ENCODE measurements at places on chromosomes 4 and X.

DNA sequence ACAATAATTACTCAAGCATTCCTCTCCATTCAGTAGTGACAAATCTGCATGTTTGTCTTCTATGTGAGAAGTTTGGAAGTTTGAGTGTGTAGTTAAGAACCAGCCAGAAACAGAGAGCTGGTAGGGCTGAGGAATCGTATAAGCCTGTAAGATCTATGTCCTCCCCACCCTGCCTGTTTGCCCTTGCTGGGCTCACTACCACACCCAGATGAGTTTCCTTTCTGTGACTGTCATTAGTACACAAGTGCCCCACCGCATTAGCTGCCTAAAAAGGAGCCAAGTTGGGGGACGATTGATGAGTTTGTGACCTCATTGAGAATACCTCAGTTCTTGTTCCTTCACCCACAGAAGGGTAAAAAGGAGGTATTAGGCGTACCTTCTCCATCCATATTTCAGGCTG lies 28.3 kb downstream of the DOCK11 start:
- DNase-seq, result no peak

DNA sequence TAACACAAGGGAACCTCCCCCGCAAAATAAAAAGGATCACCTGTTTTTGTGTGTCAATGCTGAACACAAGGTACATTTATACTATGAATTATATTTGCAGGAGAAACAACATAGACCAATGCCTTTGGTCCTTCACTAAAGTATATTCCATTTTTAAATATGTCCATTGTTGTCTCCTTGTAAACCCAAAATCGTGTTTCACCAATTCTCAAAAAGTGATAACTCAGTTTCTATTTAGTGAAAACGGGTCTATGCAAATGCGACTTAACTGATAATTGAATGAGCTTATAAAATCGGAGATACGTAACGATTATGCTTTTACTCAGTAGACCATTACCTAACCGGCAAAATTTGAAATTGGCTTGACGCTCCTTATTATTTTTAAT lies 2.1 kb downstream of the BRWD3 start:
- peak; percentile 0 for DNase-seq

- DNase-seq, result peak; percentile 98
Measured at GRCh38 chr4:1043651-1044468, 32.4 kb downstream of the FGFRL1 start.

GRCh38 chrX:119406776-119407175 lies 7.6 kb downstream of the SLC25A43 start:
- no peak for DNase-seq

- no peak for DNase-seq
Measured at GRCh38 chr4:109378076-109378475, 55.5 kb upstream of the SEC24B start.

GRCh38 chrX:33087411-33087810 lies 123.9 kb downstream of the DMD start:
- DNase-seq, result no peak

DNA sequence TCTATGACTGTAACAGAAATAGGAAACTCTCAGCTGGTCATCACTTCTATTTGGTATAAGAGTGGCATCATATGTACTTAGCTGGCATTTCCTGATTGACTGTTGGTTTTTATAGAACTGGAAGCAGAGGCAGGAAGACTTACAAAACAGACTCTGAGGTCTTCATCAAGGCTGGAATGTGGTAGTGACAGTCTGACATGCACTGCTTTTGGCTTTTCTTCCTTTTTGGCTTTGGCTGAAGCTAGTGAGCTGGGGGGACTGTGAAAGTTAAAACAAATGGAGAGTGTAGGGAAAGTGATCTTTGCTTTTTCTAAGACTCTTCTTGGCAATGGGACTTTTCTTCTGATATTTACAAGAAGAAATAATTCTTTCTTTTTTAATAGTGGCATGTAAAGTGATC lies 121.1 kb upstream of the SLC4A4 start:
- DNase-seq, result no peak

Measured in hepatic stellate cell (primary cell).